ENCODE measurements at places on chromosomes 2 and 18.

GRCh38 chr2:130849896-130850787, 13.4 kb downstream of the ARHGEF4 start:
- DNase-seq: no peak

DNA sequence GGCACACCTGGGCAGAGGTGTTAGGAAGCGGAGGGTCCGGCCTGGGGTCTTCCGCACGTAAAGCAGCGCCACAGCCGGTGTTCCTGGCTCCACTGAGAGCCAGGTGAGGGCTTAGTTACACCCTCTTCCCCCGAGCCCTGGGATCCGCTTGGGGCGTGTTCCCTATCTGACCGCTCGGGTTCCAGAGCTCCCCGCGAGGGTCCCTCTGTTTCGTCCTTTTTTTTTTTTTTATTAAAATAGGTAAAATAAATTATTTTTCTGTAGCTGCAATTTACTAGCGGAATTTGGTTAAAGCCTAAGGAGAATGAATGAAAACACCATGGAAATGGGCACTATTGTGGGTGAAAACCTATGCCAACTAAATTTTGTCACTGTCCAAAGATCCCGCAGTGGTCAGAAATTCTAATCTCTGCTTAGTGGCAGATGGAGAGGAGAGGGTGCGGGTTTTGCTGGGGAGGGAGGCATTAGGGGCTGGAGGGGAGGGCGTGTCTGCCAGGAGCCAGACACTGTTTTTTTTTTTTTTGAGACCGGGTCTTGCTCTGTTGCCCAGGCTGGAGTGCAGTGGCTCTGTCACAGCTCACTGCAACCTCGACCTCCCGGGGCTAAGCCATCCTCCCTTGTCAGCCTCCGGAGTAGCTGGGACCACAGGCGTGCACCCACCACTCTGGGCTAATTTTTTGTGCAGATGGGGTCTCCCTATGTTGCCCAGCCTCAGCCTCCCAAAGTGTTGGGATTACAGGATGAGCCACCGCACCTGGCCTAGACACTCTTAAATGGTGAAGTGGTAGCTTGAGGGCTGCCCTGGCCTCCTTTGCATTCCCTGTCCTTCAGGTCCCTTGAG, 834 bp downstream of the PDCL3 start:
- DNase-seq: no peak

DNA sequence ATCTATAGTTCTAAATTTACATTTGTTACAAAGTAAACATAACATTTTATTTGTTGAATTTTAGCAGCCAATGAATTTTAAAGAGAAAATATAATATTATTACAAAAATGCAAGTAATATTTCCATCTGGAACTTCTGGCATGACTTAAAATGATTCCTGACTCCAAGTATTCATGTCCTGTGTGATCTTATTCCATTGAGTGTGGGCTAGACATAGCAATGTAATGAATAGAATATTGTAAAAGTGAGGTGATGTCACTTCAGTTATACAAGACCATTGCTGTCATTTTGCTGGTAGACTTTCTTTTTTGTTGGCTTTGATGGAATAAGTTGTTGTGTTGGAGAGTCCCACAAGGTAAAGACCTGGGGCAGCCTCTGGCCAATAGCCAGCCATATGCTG, 912.2 kb upstream of the PIK3C3 start:
- no peak for DNase-seq

DNA sequence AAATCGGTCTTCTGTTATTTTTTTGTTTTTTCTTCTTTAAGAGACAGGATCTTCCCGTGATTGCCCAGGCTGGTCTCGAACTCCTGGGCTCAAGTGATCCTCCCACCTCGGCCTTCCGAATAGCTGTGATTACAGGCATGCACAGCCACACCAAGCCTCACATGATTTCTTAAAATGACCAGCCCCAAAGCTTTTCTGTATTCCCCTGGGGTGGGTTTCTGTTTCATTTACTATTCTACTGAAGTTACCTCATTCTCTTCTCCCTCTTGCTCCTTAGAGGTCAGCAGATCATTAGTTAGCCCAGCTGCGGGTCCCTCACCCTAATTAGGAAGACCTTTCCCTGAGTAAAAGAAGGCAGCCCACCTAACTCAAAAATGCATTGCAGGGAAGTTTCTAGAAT, 27.6 kb downstream of the SLC1A4 start:
- no peak for DNase-seq

GRCh38 chr2:147845411-147845971, 662 bp downstream of the ACVR2A start:
- DNase-seq: no peak

DNA sequence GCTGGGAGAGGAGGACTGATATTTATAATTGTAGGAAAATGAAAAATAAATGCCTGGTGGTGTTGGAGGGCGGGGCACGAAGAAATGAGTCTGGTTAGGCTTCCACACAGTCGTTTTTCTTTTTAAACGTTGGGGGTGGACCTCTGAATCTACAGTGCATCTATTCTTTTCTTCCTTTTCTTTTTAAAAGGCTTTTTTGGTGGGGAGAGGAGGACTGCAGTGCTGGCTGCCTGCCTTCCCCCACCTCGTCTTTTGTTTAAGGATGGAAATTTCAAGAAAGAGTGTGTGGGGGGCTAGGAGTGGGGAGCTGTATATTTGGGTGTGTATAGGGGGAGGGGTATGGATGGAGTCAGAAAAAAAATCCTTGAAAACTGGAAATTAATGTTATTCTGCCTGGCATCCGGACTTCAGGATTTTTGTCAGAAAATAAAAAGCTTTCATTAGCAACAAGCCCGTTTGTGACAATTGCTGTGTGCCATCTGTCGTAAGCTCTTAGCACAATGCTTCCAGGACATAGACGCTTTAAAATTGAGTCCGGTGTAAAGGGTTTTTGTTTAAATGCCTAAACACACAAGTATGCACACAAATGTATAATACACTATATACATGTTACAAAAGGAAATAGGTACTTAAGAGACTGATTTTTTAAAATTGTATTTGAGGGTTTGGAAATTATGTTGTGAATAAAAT, 1.1 kb downstream of the MAP2 start:
- DNase-seq: no peak

- DNase-seq: no peak
Measured at GRCh38 chr2:81942136-81942680, 1637.7 kb upstream of the LRRTM1 start.

DNA sequence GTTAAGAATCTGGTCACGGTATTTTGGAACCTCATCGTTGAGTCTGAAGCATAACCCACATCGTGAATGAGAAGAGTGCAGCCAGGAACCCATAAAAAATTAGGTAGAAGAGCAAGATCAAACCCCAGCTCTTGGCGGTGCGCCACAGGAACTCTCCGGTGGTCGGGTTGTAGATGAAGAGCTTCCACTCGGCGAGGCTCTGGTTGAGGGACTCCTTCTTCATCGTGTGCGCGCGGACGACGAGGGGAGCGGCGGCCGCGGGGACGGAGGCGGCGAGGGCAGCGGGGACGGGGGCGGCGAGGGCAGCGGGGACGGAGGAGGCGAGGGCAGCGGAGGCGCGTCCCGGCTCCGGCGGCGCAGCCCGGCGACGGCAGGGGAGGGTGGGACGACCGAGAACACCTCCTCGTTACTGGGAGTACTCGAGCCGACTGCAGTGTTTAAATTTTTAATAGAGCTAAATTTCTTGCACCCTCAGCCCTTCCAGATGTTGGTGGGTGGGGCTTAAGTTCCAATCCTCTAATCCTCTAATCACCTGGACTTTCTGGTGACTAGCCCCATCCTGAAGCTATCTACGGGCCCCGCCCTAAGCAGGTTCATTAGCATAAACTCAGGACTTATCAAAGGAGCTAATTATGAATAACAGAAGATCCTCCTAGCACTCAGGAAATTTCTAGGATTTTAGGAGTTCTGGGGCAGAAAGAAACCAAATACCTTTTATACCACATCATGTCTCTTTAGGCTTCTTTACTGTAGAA, 20.4 kb upstream of the PAPOLG start:
- DNase-seq: no peak

DNA sequence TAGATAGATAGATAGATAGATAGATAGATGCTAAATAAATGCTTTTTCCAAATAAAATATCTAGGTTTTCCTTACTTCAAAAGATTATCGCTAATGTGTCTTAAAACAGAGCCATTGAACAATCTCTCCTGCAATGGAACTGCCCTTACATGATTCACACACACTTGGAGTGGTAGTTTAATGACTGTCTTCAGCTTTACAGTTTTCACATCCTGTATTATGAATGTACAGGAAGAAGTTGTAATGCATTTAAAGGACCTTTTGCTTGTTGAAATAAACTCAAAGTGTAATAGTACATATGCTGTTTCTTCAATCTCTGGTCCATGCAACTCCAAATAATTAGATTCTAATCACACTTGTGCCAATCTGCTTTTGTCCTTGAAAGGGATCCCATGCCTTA, 797.6 kb upstream of the CDH2 start:
- DNase-seq: no peak

GRCh38 chr2:66698091-66698490, 263.2 kb downstream of the MEIS1 start:
- DNase-seq: no peak

DNA sequence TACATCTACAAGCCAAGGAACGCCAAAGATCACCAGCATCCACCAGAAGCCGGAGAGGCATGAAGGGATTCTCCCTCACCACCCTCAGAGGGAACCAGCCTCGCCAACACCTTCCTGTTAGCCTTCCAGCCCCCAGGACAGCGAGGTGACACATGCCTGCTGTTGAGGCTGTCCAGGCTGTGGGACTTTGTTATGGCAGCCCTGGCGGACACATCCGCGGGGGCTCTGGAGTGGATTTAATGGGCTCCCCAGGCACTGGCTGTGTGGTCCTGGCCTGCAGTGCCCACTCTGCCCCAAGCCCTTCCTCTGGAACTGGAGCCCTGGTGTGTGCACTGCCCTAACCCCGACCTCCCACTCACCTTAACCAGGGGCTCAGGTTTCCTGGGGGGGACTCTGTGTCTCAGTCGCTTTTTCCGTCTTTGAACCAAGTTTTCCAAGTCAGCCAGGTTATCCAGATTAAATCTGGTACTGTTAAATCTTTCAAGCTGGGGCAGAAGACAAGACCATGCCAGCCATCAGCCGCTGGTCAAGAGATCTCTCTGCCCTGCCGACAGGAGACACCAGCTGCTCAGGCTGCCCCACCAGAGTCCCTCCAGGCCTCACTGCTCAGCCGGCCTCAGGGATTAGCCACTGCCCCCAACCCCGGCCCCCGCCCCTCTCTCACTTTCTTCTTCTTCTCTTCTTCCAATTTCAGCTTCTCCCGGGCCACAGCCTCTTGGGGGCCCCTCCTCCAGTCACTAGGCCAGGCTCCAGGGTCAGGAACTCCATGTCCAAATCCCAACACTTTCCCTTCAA, 1.9 kb downstream of the ANKRD23 start:
- no peak for DNase-seq

- no peak for DNase-seq
Measured at GRCh38 chr2:128473175-128474035, 154.7 kb upstream of the HS6ST1 start.

DNA sequence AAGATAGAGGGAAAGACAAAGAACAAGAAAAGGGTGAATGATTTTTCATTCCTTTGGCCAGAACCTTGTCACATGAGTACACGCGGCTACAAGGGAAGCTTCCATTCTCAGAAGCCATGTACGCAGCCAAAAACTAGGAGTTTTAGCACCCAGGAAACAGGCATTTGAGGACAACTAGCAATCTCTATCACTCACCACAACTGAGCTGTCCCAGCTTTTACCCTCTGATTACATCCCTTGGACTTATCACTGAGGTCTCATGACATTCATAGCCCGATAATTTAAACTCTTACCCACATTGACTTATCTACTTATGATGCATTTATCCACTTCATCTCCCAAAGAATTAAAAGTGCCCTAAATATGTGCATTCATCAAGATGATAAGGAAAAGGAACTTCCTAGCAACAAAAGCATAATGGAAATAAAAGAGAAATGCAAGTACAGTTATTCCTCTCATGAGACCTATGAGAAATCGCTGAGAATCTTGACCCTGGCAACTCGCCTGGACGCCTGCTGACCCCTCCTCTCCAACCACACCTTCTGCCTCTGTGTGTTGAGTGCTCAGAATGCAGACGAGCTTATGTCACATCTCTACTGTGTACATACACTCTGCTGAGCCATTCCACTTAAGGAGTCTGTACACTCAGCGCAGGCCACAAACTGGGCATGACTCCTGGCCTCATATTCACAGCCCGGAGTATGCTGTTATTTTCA, 28.7 kb upstream of the MFSD6 start:
- no peak for DNase-seq

GRCh38 chr2:223049356-223049755, 2.6 kb upstream of the KCNE4 start:
- DNase-seq: no peak

DNA sequence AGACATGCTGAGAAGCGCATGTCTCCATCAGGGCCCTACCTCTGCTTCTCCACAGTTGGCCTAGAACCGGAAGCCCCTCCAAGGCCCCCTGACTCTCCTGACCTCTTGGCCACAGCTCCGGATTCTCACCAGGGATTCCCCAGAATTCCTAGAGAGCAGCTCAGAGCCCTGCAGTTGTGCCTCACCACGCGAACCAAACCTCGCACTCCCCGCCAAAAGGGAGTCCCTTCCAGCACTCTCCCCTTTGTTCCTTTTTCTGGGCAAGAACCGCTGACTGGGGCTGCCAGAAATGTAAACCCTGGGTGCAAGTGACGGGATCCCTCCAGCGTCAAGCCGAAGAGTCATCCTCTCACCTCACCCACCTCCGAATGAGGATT, 36.7 kb downstream of the AFF3 start:
- no peak for DNase-seq

DNA sequence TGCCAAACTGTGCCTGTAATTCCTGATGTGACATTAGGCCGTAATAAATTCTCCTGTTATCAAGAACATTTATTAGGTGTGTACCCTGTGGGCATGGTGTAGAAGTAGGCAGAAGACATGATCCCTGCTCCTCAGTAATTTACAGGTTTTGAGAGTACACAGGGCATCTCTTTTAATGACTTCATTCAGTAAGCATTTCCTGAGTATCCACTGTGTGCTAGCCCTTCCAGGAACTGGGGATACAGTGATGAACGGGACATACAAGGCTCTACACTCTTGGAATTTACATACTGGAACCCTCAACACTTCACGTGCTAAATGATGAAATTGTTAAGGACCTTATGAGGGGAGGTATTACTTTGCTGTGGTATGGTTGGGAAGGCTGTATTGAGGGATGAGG, 30.2 kb downstream of the DIS3L2 start:
- DNase-seq: peak; percentile 4

DNA sequence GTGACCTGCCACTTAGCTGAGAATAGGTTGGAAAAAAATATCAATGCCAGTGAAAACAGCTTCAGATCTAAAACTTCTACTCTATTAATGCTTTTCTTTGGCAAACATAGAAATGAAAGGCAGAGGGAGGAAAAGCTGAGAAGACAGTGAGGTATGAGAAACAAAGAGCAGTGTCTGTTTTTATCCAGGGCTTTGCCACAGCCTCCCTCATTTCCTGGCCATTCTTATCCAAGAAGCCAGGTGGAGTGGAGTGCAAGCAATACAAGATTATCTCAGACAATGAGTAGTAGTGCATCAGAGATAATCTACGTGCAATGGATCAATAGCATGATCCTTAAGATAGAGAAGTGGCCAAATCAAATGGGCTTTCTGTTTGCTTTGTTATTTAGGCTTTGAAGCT, 808.7 kb upstream of the PIK3C3 start:
- no peak for DNase-seq

DNA sequence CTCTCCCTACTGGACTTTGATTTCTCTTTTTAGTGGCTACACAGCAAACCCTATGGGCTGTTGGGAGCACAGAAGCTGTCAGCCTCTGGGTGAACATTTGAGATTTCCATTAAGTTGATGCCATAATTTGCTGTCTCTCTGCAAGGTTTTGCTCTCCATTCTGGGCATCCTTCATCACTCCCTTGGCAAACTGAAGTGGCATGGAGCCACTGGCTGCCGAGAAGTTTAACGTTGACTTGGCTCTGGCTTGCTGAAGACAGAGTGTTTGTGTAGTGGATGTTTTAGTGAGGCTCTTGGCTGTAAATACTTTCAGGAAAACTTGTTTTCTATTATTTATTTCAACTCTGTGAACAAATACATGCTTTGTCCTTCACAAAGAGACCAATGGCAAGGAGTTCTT, 91.5 kb downstream of the ALK start:
- no peak for DNase-seq
